ENCODE measurements at places on chromosomes 1 and 21. TPM values are rescaled to one million over a fixed set of nuclear protein-coding genes. Genes with fewer than 3 reads are reported as not detected.

ELOVL1 gene
- 35.9 TPM for total RNA-seq

TRIM46 gene
- total RNA-seq = 3.3 TPM

SPRR1B gene
- not detected for total RNA-seq

- peak overlapping the region; percentile 84 for H3K4me3 ChIP-seq
- peaks cover 7% of the 10 kb centered on the region for H3K27me3 ChIP-seq
- H3K4me1 ChIP-seq = peaks cover 31% of the 10 kb centered on the region
- DNase-seq = peak; percentile 66
Measured at GRCh38 chr1:169892176-169892926, 1.3 kb downstream of the SCYL3 start.

GRCh38 chr1:24085546-24085945 lies 26.4 kb downstream of the MYOM3 start:
- H3K4me1 ChIP-seq = no peaks in the 10 kb centered on the region
- H3K4me3 ChIP-seq = no peak overlapping the region
- DNase-seq = peak; percentile 94
- H3K27me3 ChIP-seq = peaks cover 25% of the 10 kb centered on the region
- H3K36me3 ChIP-seq = no peaks in the 10 kb centered on the region
- H3K27ac ChIP-seq = no peak overlapping the region

GRCh38 chr21:42777757-42778344 lies 101.5 kb downstream of the WDR4 start:
- peak; percentile 71 for DNase-seq
- peaks cover 26% of the 10 kb centered on the region for H3K27me3 ChIP-seq
- H3K36me3 ChIP-seq = no peaks in the 10 kb centered on the region
- H3K4me3 ChIP-seq = no peak overlapping the region

GRCh38 chr1:186146974-186147373 lies 228.1 kb downstream of the TPR start:
- no peak overlapping the region for H3K4me3 ChIP-seq
- H3K4me1 ChIP-seq = peaks cover 1% of the 10 kb centered on the region
- H3K27ac ChIP-seq = no peak overlapping the region
- DNase-seq = no peak

GRCh38 chr1:232483826-232484225 lies 146.1 kb downstream of the SIPA1L2 start:
- no peak overlapping the region for H3K27ac ChIP-seq
- no peaks in the 10 kb centered on the region for H3K36me3 ChIP-seq

Data from osteoblast (primary cell).